Activated CD8-positive, alpha-beta memory T cell treated with anti-CD3 and anti-CD28 coated beads for 48 hours (primary cell): ENCODE measurements at places on chromosomes 7 and 10.

DNA sequence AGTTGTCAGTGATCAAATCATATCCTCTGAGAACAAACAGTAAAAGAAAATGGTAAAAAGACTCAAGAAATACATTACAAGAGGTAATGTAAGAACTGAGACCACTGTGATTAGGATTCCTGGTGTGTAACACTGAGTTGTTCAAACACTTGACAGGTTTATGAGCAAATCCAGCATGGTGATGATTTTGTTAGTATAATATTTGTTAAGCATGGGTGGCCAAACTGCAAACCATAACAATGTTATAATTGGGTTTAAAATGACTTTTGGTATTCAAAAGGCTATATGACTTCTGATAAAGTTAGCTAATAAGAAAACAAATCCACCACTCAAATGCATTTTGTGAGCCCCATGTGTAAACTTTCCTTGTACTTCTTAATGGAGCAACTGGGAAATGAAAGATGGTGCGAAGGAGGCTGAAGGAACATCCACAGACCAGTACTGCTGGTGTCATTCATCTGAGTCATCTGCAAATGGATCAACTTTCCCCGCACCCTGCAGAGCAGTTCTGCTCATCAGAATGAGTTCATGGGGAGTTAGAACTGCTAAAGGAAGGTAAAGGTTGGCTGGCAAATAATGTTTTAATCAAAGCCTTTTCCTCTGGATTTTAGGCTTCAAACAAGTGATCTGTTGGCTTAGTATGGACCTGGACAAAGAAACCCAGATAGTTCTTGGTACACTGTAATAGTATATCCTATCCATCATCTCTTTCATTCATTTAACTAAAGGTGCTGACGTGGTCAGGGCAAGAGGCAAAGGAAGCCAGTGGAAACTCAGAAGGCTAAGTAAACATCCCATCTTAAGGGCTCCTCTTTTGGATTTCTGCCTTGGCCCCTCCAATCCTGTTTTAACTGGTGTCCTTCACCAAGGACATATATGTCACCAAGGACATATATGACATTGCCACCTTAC, 45.0 kb downstream of the AFAP1L2 start:
- DNase-seq, result no peak

- DNase-seq, result no peak
Measured at GRCh38 chr7:157495594-157495993, 158.8 kb downstream of the DNAJB6 start.

- peak; percentile 36 for DNase-seq
Measured at GRCh38 chr7:26153241-26153822, 1.3 kb downstream of the NFE2L3 start.

- no peak for DNase-seq
Measured at GRCh38 chr7:131010029-131010716, 276.2 kb upstream of the KLF14 start.

DNA sequence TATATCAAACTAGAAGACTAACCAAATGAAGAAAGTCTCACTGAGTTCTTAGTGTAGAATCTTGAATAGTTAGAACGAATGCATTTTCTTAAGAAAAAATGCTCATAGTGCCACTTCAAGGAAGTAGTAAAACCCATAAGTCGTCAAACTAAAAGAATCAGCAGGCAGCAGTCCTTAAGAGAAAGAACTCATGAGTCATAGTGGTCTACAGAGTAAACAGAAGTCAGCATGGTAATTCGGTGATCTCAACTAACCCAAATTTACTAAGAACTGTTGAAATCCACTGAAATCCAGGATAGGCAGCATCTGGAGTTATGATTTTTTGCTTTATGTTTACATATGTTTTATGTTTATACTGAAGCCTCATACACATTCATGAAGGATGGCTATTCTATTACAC, 256.2 kb downstream of the LHFPL3 start:
- DNase-seq, result no peak

- DNase-seq, result no peak
Measured at GRCh38 chr10:103609231-103610082, 116.0 kb downstream of the NEURL1 start.

DNA sequence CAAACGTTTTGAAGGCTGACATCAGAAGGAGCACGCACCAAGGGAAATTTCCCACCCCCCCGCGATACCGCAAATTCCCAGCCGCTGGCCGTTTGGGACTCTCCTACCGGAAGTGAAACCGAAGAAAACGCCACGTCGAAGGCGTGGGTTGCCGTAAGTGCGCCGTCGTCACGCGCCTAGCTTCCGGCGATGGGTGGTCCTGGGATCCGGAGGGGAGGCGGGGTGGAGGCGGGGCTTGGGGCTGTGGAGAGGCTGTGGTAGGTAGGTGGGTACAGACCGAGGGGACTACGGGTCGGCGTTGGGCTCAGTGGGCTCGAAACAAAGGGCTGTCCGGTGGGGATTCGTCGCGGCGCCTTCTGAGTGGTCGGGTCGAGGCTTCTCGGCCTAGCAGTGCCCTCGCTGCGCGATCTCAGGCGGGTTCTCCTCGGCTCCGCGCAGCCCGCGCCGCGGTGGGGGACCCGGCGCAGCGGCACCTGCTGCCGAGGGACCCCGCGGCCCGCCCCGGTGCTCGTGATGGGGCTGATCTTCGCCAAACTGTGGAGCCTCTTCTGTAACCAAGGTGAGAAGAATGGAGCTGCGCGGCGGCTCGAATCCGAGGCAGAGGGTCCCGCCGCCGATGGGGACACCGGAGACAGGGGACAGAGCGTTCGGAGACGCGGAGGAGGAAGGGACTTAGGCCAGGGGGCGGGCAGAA, at the start of gene ARL5B:
Gene ARL5B, plus strand, starts transcription at position 307 of the 694 bp plus-strand sequence. Its CDS starts 207 bp downstream, at position 514.
- DNase-seq, result peak; percentile 72

- no peak for DNase-seq
Measured at GRCh38 chr10:71156436-71156835, 55.9 kb upstream of the UNC5B start.

- DNase-seq, result no peak
Measured at GRCh38 chr7:66415659-66416265, 210.6 kb downstream of the TPST1 start.

DNA sequence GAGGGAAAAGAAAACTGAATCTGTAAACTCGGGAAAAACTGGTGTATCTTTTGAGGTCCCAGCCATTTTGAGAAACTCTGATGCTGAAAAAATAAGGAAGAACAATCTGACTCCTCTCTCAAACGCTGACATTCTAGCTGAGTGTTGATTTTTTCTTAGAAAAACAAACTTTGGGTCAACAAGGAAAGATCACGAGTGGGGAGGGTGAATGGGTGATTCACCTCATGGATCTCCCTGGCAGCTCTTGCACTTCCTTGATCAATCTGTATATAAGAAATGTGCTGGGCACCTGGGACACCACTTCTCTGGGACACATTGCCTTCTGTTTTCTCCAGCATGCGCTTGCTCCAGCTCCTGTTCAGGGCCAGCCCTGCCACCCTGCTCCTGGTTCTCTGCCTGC, at the start of gene PIP:
Gene PIP, plus strand, starts transcription at position 297 of the 400 bp plus-strand sequence. Its CDS starts 40 bp downstream, at position 337.
- no peak for DNase-seq

DNA sequence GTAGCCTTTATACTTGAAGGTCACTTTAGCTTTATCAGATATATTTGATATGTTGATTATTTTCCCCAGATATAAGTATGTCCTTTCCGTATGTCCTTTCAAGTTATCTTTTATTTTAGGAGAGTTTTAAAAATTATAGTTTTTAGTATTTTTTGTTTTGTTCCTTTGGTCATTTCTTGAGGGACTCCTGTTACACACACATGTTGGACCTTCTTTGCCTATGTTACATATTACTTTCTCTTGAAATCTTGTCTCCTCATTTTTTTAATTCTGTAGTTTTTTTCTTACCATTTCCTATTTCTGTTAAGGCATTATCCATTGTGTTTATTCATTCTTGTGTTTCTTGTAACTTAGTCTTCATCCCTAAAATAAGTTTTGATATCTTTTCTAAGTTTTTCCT, 23.9 kb downstream of the GLCCI1 start:
- no peak for DNase-seq
